ENCODE measurements at places on chromosomes 2 and 18. TPM values are rescaled to one million over a fixed set of nuclear protein-coding genes. Genes with fewer than 3 reads are reported as not detected.
A peak's percentile ranks its signal among the peaks of the same experiment; 100 is the strongest.

Gene PIK3C3
- 48.7 TPM for total RNA-seq

Gene SOX11
- not detected for total RNA-seq

Gene RAB12
- 44.1 TPM for total RNA-seq

Gene RGPD4
- 0.37 TPM for total RNA-seq

GRCh38 chr2:91477731-91478672, 2786.5 kb downstream of the RPIA start:
- peak; percentile 87 for DNase-seq

GRCh38 chr2:162677476-162677875, 161.1 kb downstream of the KCNH7 start:
- no peak for DNase-seq

GRCh38 chr18:8882632-8883408, 177.5 kb downstream of the MTCL1 start:
- DNase-seq: no peak

- DNase-seq: no peak
These were observed 182.0 kb upstream of the RND3 start for GRCh38 chr2:150669492-150669891.

DNA sequence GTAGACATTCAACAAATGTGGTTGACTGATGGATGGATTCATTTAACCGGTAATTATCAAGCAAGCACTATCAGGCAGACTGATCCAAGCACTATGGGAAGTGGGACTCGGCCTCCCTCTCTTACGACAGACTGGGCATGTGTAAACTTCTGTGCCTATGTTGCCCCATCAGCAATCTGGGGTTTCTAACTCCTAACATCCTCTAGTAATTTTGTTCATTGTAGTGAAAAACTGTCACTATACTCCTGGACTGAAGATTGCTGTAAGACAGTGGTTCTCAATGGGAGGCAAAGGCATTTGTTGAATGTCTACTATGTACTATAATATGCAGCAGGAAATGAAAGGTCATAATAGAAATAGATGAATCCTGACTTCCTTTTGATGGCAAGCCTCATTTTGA, 51.2 kb upstream of the CREB1 start:
- DNase-seq: no peak

- DNase-seq: no peak
These were observed 117.1 kb downstream of the RAD51AP2 start for GRCh38 chr2:17401096-17401495.

DNA sequence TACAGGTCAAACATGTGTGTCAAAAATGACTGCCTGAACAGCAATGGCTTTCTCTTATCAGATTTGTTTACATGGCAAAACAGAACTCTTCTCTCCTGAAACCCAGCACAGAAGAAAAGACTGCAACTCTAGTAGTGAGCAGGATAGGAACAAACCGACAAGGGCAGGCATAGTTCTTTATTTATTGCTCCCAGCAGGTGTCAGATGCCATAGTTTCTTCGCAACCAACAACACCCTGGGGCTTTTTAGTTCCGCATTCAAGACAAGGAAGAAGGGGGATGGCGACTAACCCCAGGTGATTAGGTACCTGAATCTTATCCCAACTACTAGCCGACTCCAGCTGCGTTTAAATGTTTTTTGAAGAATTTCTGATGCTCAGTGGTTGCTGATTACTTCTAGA, 367.5 kb upstream of the FIGN start:
- no peak for DNase-seq

- DNase-seq: no peak
These were observed 32.9 kb upstream of the RNF149 start for GRCh38 chr2:101341421-101341820.

All from posterior vena cava (tissue), 2 donors.